ENCODE measurements at places on chromosomes 4 and X.

DNA sequence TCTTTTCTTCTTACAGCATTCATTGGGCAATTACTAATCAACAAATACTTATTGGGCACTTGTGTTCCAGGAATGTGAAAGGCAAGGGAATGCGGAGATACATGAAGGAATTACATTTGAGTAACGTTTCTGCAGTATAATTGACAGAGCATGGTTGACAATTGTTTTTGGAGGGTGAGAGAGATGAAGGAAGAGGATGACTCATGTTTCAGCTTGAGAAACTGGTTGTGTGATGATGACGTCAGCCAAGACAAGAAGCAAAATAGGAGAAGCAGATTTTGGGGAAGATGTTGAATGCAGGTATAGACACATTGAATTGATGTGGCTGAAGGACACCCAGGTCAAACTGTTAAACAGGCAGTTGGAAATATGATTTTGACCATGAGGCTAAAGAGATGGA, 8.0 kb upstream of the CPEB2 start:
- no peak for DNase-seq

- no peak for DNase-seq
Observed at GRCh38 chr4:11073621-11074051, 355.1 kb downstream of the HS3ST1 start.

DNA sequence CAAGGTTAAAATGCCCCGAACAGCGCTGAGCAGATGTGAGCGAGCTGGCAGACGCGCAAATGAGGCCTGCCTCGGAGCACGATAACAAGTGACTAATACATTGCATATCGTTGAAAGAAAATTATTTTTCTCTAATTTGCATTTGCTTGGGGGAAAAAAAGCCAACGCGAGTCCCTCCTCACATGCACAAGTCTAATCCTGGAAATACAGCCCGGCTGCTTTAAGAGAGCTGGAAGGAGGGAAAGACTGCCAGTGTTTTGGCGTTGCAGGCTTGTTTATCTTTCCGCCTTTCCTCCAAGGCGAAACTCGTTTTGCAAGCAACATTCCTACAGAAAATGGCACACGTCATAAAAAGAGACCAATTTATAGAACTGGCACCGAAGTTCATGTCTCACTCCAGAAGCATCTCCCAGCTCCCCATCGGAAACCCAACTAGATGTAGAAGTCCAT, 12.6 kb downstream of the BCOR start:
- no peak for DNase-seq

DNA sequence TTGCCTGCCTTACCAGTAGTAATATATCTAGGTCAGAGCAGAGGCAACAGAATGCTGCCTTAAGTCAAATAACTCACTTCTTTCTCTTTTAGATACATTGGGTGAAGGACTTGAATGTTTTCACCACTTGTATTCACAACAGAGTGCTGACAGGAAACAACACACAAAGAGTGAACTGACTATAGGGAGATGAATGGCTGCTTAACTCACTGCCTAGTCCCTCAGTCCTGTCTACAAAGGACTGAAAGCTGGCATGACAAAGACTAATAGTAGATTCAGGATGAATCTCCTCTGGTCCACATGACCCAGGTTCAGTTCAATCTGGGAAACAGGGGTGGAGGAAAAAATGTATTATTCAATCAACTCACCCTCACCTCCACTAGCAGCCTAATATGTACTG, 134.2 kb downstream of the GALNTL6 start:
- DNase-seq, result no peak

DNA sequence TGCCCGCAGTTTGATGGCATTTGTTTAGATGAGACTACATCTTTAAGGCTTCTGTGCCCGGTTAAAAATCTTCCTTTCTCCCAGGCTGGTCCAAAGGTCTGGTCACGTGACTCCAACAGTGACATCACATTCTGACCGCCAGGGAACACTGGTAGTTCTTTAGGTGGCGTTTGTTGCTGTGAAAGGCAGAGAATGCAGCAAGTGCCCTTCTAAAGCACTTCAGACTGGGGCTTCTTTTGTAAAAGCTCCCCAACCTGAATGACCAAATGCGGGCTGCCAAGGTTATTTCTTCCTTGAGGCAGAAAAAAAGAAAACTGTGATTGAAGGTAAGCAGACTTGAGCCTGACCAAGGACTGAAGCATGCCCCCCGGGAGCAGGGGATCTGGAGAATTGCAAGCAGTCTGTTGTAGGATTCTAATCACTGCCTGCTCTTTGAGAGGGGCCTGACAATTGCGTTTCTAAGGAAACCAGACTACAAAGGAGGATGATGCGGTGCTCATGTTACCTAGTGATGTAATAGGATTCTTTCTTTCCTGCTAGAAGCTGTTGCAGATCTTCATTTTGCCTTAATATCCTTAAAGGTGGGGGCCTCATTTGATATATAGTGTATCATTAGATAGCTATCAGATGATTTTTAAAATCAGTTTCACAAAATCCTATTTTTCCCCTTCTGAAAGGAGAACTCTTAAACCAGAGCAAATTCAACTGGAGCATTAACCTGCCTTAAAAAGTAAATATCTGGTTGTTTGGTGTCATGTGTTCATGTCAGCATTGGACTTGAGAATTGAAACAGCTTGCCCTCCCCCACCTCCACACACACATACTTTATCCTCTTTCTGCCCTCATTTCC, 133.1 kb downstream of the AKAP4 start:
- no peak for DNase-seq

DNA sequence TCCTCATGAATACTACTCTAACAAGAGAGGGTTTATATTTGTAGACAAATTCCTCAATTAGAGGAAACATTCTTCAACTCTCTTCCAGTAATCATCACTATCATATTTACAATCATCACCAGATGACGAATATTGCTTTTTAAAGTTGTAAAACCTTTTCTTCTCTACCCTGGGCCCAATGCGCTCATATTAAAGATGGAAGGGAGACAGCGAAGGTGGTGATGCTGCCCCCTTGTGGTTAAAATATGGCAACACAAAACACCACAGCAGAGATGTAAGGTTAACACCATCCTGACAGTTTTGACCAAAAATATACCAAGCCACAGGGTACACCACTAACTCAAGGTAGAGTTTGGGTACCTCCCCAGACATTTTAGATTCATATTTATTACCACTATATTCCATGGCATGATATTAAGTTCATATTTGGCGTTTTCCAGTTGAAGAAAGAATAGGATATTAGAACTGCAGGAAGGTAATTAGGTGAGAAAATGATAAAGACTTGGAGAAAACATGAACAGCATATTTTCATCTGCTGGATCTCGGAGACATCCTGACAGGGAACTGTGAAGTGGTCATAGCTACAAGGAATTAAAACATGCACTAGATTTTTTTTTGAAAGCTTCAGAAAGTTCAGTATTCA, 72.8 kb downstream of the SLC9A7 start:
- DNase-seq, result no peak

DNA sequence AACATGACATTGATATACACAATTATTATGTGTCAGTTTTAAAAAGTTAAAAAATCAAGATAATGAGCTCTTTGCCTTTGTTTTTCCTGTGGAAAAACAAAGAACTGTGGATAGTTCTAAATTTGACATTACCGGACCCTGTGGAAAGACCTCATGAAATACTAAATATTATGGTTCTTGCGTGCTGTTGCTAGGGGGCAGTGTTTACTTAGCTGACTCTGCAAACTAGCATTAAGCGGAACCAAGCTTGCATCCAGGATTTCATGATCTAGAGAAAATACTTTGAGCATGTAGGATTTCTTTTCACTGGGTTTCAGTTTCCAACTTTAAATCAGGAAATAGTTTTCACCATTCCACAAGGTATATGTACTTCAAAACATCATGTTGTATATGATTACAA, 33.6 kb downstream of the CLCN4 start:
- no peak for DNase-seq

GRCh38 chrX:75301060-75301459, 27.2 kb downstream of the UPRT start:
- no peak for DNase-seq

- DNase-seq, result no peak
Observed at GRCh38 chr4:145216535-145216934, 36.1 kb upstream of the OTUD4 start.

GRCh38 chr4:159035570-159035969, 67.3 kb upstream of the RAPGEF2 start:
- no peak for DNase-seq

DNA sequence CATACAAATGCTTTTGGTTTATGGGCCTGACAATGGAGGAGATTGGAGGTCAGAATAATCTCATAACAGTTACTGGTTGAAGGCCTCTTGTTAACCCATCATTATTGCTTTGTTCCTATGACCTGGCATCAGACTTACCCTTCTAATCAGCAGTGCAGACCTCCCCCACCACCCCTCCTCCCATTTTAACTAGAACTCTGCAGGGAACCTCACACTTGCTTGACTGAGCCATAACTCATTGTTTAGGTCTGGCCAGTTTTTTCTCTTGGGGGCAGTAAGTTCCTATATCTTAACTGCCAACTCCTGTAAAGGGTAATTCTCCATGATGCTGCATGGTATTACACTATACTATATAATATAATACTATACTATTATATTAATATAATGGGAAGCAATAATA, 609.3 kb downstream of the IL1RAPL1 start:
- no peak for DNase-seq

- DNase-seq, result no peak
Observed at GRCh38 chrX:52933976-52934703, 24.2 kb downstream of the FAM156A start.

DNA sequence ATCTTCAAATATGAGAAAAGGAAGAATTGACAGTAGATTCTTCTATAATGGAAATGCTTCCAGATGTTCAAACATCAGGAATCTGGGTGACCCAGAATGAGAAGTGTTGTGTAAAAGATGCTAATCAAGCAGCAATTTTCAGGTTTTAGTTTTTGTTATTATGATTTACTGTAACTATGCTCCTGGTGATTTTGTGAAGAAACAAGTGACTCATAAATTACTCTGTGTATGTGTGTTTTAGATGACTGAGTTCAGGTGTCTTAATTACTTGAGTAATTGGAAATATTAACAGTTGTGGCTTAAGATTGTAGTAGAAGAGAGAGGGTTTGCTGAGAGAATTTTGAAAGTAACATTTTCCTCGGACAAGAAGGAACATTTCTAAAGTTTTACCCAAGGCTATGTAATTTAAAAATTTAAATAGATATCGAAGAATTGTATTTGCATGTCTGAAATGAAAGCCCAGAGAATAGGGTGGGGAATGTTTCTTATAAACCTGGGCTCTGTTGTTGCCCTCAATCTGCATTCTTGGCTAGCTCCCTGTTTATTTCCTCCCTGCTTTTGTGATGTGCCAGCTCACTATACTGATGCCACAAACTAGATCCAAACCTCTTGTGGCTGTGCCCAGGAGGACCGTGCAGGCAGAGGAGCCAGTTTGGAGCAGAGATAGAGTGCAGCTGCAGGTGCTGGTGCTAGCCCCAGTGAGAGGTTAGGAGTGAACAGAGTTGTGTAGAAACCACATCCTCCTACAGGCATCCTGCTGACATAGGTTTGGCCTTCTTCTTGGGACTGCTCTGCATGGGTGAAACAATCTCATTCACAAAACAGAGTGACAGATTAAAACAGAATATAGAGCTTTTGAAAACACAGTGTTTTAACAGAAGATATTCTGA, 25.4 kb upstream of the TNIP3 start:
- DNase-seq, result no peak

- DNase-seq, result no peak
Observed at GRCh38 chrX:121921258-121921657, 873.8 kb downstream of the GLUD2 start.

DNA sequence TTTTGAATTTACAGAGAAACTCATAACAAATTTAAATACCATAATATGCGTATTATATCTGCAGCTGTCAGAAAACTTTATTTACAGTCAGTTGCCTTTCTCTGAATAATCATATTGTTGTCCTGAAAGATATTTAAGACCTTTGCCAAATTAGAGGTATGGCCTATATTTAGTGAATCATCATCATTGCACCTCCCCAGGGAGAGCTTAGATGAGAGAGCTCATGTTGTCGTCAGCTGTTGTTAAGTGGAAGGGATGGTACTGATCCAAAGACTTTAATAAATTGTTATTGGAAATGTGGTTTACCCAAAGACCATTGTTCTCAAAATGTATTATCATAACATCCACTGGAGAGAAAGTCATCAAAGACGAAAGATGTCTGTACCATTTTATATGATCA, 128.6 kb downstream of the HTR2C start:
- DNase-seq, result no peak

DNA sequence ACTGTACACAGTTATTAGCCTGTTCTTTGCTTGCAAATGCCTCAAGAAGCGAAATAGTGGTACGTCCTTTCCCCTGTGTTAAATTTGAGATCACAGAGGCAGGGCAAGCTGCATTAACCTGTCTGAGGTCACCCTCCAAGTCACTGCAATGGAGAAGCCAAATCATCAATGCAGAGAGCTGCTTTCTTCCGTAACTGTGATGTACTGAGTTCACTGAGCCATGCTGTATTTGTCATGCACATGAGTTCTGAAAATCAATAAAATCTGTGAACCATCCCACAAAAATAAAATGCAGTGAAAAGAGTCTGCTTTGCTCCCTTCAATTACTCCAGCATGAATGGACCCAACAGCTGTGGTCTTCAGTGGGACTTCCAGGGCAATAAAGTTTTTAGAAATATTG, 393.5 kb downstream of the KCNIP4 start:
- no peak for DNase-seq

- DNase-seq, result no peak
Observed at GRCh38 chrX:42117318-42117717, 194.0 kb upstream of the CASK start.
